ENCODE measurements at places on chromosomes 7 and 10.

DNA sequence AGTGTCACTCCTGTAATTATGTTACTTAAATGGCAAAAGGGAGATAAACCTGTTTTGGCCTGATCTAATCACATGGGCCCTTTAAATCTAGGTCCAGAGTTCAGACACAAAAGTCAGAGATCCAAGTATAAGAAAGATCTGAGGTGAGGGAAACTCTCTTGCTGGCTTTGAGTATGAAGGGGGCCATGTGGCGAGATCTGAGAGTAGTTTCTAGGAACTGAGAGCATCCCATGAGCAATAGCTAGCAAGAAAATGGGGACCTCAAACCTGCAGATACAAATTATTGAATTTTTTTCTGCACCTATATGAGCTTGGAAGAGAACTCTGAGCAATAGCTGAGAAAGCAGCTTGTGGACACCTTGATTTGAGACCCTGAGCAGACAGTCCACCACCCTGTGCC, 27.6 kb downstream of the ANKRD7 start:
- no peak for DNase-seq

DNA sequence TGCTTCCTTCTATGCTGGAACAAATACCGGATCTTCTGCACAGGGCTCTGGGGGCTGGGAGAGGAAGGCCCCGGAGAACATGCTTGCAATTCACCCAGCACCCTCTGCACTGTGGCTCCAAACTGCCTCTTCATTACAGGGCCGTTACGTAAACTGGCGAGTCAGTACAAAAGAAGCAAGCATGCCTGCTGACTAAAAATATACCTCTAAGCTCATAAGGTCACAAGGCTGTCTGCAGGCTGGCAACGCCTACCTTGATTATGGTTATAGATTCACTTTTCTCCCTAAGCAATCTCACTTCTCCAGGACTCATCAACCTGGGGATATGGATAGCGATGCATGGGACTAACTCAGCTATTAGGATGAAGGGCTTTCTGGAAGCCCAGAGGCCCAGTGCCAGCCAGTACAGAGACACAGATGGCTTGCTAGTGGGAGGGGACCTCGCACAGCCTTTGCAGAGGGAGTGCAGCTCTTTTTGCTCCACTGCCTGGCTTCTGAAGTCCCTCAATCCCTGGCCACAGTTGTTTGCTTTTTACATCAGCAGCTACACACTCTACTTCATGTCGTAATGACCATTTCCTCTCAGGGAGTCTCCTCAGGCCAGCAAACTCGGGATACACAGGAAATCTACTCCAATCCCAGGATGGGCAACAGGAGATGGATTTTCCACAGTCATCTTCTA, 96.1 kb downstream of the SH3PXD2A start:
- DNase-seq, result no peak

- no peak for DNase-seq
Observed at GRCh38 chr10:61628875-61629513, 33.7 kb upstream of the CABCOCO1 start.

GRCh38 chr7:17093461-17093860, 205.0 kb upstream of the AHR start:
- DNase-seq, result no peak

DNA sequence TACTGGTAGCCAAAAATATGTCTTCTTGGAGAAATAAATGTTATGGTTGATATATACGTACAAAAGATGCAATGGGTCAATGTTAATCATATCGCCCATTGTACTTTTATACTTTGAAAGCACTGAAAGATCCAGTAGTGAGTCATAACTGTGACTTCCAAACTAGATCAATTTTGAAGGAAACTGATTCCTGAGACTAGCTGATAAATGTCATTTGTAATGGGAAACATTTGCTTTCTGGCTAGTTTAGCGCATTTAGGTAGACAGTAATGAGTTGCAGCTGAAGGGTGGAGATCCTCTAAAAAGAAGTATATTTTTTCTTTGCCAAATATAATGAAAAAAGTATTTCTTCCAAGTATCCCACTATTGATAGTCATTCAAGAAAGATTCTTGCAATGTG, 53.5 kb upstream of the ARHGAP21 start:
- no peak for DNase-seq

DNA sequence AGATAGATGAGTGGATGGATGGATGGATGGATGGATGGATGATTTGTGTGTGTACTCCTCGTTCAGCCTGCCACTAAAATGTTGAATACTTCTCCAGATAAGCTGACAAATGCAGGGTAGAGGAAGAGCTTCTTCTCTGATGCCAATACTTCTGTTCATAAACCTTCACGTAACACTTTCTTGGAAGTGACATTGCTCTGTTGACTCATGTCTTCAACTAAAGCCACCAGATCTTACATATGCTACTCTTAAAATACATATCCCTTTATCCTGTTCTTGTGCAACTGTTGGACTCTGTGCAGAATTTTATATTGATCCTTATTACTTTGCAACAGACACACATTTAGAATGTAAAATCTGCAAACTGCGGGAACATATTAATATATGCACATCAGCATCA, 26.9 kb downstream of the PIK3AP1 start:
- DNase-seq, result no peak

- no peak for DNase-seq
Observed at GRCh38 chr10:11882646-11883375, 59.7 kb downstream of the PROSER2 start.

DNA sequence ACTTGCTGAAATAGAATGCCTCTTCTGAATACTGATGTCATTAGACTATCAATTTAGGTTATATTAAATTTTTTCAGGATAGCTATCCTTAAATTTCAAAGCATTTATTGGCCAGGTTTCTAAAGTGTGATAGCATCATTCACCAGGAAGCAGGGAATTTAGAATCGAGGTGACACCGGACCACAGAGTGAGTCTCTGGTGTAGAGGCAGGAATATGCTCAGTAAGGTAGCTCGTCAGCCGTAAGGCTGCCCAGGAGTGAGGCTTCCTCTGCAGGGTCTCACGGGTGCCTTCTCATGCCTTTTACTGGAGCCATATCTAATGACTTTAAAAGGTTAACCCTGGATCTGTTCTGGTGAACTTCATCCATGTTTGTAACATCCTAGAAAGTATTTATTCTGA, 170.8 kb upstream of the KLF14 start:
- DNase-seq, result no peak

DNA sequence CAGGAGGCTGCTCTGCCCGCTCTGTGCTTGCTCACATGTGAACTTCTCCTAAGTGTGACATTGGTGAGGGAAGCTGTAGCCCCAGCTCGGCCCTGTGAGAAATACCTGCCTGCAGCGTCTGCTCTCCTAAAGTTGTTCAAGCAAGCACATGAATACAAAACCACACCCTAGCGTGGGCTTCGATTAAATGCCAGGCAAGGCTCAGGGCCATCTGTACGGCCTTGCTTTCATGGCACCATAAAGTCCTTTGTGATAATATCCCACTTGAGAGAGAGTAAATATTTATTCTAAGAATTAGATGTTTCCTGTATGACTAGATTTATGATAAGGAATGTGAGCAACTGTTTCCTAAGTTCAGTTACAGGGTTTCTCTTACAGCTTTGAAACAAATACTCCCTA, 262.8 kb upstream of the KLF14 start:
- DNase-seq, result no peak

DNA sequence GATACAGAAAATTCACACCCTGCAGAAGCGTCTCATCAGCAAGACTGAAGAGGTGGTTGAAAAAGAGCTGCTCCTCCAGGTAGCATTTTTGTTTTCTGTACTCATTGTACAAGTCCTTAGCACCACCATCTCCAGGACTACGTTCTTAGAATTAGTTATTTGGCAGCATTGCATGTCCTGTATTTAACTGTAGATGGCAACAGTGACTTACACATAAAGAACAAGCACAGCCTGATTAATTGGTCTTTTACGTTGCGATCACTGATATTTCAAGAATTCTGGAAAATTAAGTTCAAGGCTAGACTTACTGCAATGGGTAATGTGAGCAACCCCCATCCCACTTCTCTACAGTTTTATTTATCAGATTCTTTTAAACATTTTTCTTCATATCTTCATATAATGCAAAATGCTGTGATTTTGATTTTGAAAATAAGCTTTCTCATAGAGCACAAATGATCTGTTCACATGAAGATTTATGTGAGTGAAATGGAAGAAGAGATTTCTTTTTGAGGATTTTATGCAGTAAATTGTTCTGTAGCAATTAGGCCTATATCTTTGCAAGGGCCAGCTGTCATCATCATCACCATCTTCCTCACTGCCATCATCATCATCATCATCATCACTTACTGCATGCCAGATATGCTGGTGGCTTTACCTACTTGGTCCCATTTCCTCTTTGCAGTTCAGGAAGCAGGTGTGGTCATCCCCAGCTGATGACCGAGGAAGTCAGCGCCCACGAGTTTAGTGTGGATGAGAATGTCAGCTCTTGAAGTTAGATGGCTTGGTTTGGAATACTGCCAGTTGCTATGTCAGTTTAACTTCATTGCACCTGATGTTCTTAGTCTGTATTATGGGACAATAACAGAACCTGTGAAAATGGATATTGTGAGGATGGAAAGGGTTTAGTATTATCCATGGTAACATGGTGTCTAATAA, 53.4 kb downstream of the CFAP58 start:
- DNase-seq, result no peak

Data from effector memory CD4-positive, alpha-beta T cell (primary cell).